ENCODE measurements at places on chromosomes 12 and 14.

- no peak for DNase-seq
Measured at GRCh38 chr14:98269533-98269932, 1002.5 kb downstream of the BCL11B start.

GRCh38 chr12:62711631-62712241 lies 223.2 kb downstream of the PPM1H start:
- DNase-seq, result no peak

GRCh38 chr12:5771756-5772155 lies 173.3 kb downstream of the ANO2 start:
- no peak for DNase-seq

GRCh38 chr12:77645966-77646598 lies 184.6 kb upstream of the NAV3 start:
- no peak for DNase-seq

- no peak for DNase-seq
Measured at GRCh38 chr12:71090971-71091370, 66.8 kb downstream of the TSPAN8 start.

DNA sequence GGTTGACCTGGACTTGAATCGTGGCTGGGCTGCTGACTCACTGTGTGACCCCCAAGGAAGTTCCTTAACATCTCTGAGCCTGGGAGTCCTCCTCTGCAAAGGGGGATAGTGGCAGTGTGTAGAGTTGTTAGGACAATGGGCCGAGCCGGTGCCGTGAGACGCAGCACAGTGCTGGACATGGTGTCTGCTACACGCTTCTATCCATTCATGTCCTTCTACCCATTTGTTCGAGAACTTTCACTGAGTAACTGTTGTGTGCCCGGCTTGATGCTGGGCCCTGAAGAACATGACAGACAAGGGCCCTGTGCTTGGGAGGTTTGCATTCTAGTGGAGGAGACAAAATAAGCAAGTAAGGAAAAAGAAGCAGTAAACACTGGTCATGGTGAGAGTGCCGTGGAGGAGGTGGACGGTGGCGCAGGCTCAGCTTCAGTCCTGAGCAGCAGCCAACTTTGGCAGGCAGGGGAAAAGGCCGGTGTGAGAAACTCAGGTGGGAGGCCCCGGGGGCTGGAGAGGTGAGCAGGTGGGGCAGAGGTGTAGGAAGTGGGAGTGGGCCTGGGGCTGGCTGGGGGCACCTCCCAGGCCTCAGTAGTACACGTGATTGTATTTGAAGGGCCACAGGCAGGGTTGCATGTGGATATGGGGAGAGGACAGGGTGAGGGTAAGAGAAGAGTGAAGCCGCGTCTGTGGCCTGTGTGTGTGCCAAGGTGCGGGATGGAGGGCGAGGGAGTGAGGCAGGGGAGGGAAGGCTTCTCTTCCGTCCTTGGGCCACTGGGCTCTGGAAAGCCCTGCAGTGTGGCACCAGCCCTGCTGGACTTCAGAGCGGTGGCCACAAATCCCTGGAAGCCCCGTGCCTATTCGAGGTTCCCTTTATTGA lies 13.8 kb downstream of the VASH1 start:
- DNase-seq, result no peak

DNA sequence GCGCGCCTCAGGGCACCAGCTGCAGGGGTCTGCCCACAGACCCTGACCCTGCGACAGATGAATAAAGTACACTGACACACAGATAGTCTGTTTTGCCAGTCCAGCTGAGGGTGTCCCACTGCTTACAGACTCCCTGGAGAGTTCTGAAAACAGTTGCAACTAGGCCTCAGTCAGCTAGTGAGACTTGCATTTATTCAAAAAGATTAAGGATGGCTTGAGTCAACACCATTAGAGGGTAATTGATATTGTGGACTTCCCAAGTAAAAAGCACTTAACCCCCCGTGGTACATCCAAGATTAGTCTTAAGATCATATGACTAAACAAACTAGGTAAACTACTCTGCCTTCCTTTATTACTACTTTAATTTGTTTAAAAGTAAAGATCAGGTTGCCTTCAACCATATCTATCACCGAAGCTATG lies 11.1 kb upstream of the PSEN1 start:
- no peak for DNase-seq

GRCh38 chr14:54471641-54472040 lies 17.1 kb downstream of the GMFB start:
- DNase-seq, result no peak

GRCh38 chr12:1591034-1591433 lies 3.3 kb downstream of the FBXL14 start:
- no peak for DNase-seq

GRCh38 chr12:79547044-79547734 lies 143.6 kb downstream of the PAWR start:
- no peak for DNase-seq

DNA sequence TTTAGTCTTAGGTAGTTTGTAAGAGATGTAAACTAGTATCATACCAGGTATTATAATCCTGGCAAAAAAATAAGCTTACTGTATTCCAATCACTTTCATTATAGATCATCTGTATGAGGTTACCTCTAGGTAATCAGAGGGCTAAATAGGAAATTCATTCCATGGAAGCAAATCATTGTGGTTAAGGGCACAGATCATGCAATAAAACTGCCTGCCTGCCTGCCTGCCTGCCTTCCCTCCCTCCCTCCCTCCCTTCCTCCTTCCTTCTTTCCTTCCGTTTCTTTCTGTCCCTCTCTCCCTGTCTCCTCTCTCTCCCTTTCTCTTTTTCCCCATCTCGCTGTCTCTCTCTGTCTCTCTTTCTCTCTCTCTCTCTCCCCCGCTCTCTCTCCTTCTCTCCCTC lies 3.2 kb upstream of the CLEC9A start:
- DNase-seq, result no peak

DNA sequence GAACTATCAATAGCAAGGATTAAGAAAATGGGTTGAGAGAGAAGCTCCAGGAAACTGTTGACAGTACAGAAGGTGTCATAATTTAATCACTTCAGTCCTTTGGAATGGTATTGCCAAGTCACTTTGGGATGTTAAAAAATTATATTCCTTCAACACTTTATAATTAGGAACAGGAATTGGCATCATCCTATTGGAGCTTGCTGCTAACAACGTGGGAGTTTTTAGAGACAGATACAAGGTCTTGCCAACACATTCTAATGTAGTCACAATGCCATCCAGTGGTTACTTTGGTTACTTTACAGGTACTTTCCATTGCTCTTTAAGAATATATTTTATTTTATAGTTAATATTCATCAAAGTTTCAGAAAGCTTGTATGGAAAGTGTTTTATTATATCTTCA lies 310.1 kb downstream of the SYT1 start:
- no peak for DNase-seq
